ENCODE measurements at places on chromosomes 1 and 21.
A peak's percentile ranks its signal among the peaks of the same experiment; 100 is the strongest.

GRCh38 chr1:116887212-116887611, 22.5 kb upstream of the PTGFRN start:
- DNase-seq = no peak

DNA sequence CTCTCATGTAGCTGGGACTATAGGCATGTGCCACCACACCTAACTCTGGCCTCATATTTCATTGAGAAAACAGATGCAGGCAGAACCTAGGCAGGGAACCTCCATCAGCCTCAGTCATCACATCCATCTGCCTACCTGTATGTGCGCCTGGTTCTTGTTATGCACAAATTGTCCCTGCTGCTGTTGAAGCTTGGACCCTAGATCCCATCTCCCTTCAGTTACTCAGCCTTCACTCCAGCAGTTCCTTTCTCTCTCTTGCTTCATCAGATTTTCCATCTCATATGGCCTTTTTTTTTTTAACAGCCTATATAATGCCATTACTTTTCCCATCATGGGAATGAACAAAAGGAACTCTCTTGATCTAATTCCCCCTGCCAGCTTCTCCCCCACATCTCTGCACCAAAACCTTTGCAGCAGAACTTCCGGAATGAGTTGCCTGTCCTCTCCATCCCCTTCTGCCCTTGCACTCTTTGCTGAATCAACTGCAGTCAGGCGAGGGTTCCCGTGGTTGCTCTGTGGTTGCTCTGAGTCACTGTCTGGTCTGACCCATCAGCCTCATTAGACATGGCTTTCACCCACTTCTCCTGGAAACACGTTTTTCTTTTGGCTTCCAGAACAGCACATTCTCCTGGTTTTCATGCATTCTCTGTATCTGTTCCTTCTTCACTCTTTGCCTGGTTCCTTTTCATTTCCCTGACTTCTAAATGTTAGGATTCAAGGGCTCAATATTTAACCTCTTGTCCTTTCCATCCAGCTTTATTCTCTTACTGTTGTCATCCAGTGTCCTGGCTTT, 41.5 kb downstream of the UBE4B start:
- peak; percentile 41 for DNase-seq

DNA sequence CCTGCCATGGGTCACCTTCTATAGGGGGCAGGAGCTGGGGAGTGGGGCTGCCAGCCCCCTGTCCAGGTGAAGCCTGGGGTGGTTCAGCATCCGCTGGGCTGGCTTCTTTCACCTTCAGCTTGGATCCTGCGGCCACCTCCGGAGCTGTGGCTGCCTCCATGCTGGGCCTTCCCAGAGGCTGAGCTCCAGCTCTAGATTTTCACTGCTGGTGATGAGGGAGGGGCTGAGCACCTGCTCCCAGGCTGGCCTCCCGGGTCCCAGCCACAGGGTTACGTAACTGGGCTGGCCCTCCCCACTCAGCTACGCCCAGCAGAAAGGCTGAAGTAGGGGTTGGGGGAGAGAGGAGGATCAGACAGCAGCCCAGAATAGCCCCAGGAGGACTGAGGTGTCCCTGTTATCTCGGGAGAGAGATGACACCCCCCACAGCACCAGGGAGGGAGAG, at the start of gene MYBPHL:
MYBPHL (minus strand) TSS at position 180 of the 442 bp plus-strand sequence; CDS start at position 160, 20 bp downstream.
- no peak for DNase-seq

GRCh38 chr1:235008239-235008638, 120.4 kb downstream of the TOMM20 start:
- DNase-seq = no peak

GRCh38 chr1:94852788-94853187, 32.6 kb downstream of the SLC44A3 start:
- DNase-seq = no peak

DNA sequence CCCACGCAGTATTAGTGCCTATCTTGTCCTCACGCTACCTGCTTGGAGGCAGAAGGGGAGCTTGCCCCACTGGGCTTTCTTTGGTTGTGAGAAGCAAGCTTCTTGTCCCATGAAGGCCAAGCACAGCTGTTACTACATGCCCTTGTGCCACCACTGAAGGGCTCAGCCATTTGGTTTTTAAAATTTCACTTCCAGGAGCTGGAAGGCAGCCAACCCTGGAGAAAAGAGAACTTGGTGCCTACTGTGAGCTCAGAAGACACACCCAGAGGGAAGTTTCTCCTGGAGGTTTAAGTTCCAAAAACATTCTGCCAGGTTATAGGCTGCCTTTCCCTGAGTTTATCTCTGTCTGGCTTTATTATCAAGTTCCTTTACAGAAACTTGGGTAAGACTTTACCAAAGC, 187.4 kb downstream of the SLC35F3 start:
- no peak for DNase-seq

DNA sequence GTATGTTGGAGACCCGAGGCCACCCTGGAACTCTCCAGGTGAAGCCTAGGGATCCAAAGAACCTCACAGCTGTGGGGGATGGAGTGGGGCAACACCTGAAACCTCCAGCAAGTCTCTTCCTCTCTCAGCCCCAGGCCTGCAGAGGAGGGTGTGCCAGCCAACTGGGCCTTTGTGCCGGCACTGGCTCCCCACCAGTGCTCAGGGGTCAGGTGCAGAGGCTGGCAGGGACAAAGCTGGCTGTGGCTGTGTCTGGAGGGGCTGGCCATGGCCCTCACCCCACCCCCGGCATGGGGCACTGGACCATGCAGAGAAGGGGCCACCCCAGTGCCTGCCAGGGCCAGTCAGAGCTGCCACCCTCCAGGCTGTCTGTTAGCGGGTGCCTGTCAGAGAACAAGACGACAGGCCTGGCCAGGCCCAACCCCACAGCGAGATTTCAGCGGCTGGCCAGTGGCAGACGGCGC, 3.9 kb downstream of the COL18A1 start:
- no peak for DNase-seq

GRCh38 chr1:230103306-230104173, 36.5 kb downstream of the GALNT2 start:
- no peak for DNase-seq

DNA sequence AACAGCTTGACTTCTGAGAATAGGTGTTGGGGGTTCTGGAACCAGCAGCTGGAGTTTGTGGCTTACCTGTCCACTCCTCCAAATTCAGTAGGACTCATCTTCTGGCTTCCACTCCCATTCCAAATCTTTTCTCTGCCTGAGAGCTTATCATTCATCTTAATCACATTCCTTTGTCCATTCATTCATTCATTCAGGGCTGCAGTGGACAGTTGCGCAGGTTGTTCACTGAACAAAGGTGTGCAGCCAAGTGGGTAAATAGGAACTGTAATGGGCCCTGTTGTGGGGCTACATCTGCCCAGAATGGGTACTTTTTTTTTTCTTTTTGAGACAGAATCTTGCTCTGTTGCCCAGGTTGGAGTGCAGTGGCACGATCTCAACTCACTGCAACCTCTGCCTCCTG, 3.4 kb upstream of the HSPG2 start:
- DNase-seq = no peak

- DNase-seq = no peak
Measured at GRCh38 chr1:82030830-82031229, 230.1 kb downstream of the ADGRL2 start.

DNA sequence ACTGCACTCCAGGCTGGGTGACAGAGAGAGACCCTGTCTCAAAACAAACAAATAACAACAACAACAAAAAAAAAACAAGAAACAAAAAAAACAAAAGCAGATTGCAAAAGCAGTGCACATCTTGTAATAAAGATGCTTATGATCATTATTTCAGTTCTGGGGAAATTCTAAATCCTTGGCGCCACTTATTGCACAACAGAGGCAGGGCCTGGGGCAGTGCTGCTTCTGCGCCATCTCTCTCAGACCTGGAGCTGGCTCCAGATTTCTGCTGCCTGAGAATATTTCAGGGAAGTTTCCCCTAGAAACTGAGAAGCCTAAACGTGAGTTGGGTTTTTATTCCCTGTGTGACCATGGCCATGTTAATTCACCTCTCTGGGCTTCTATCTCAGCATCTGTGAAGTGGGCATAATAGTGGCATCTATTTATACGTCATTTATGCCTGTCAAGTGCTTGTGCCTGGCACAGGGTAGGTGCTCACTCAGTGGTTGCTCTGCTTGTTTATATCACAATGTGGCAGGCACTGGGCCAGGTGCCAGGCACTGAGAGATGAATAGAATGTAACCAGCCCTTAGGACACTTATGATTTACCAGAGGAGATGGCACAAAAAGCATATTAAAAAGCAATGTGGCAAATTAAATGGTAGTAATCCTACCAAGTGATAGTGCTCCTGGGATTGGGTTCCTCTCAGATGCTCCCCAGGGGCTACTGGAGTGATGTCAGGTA, 67.9 kb downstream of the MDM4 start:
- DNase-seq = no peak

- DNase-seq = peak; percentile 45
Measured at GRCh38 chr1:175146529-175147213, 45.9 kb downstream of the KIAA0040 start.

GRCh38 chr1:95951371-95952102, 717.5 kb downstream of the RWDD3 start:
- no peak for DNase-seq

DNA sequence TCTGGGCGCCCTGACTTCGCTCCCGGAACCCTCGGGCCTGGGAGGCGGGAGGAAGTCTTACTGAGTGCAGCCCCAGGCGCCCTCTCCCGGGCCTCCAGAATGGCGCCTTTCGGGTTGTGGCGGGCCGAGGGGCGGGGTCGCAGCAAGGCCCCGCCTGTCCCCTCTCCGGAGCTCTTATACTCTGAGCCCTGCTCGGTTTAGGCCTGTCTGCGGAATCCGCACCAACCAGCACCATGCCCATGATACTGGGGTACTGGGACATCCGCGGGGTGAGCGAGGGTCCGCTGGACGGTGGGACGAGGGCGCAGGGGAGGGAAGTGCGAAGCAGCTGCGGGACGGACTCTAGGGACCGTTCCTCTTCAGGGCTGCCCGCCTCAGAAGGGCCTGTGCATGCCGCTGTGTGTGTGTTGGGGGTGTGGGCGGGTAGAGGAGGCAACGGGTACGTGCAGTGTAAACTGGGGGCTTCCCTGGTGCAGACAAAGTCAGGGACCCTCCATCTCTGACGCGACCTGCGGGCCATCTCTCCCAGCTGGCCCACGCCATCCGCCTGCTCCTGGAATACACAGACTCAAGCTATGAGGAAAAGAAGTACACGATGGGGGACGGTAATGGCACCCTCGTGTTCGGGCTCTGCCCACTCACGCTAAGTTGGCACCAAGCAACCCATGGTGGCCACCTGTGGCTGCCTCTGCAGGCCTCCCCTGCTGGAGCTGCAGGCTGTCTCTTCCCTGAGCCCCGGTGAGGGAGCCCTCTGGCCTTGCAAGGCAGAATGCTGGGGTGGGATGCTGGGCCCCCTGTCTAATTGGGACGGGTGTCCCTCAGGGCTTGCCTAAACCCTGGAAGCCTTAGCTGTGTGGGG, at the start of gene GSTM1:
GSTM1 (plus strand) TSS at position 177 of the 859 bp plus-strand sequence; CDS start at position 234, 57 bp downstream.
- no peak for DNase-seq

DNA sequence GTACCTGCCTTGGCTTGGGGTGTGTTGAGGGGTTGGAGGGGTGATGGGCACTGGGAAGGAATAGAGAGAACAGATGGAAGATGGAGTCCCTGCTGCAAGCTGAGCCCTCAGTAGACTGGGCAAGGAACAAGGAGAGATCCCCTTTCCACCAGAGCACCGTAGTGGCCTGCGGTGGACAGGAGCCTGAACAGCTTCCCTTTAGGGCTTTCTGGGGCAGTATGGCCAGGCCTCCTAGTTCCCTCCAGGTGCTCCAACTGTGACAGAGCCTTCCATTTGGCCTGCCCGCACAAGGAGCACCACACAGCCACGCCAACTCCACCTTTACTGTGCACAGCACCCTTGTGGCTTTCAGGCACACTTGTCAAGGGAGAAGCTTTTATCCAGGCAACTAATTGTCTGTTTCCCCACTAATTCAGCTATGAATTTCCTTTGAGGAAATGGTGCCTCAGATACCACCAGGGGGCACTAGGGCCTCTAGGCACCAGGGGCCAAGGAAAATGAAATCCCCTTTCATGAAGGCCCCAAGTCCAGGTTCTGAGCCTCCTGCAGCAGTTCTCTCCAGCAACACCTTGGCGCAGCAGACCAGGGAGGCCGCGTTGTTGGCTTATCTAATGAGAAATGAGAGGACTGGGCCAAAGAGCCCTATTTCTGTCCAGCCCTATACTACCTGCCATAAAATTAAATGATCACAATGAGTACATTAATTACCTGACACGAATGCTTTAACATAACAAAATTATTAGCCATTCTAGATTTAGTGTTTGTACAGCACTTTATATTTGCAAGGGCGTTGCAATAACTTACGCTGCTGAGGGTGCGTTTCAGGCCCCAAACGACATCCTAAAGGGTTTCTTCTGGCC, 23.1 kb upstream of the ERI3 start:
- no peak for DNase-seq

DNA sequence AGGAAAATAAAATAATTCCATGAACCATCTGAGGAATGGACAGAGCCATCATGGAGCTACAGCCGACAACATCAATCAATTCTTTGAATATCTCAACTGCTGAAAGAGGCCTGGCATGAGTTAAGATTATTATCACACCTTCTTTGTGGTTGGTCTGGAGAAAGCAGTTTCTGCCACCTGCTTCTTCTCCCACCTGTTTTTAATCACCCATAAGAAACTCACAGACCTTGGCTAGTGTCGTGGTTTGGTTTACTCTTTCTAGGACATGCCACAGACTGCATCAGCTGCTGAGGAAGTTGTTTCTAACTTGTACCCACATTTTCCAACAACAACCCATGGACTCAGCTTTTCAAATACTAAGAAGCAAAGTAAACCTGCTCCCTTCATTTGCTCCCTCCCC, 65.6 kb downstream of the NTPCR start:
- DNase-seq = no peak

GRCh38 chr21:42664614-42665013, 11.2 kb downstream of the PDE9A start:
- DNase-seq = no peak

DNA sequence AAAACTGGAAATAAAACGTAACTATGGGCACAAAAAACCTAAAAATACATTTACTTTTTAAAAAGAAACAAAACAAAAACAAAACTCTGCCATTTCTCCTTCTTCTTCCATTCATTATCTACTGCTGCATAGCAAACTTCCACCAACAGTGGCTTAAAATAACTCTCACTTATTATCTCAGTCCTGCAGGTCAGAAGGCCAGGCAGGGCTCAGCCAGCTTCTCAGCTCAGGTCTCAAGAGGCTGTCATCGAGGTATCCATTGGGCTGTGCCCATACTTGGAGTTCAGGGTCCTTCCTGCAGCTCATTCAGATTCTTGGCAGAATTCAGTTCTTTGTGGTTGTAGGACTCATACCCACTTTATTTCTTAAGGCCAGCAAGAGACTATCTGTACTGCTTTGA, 352.7 kb upstream of the PLD5 start:
- DNase-seq = no peak

DNA sequence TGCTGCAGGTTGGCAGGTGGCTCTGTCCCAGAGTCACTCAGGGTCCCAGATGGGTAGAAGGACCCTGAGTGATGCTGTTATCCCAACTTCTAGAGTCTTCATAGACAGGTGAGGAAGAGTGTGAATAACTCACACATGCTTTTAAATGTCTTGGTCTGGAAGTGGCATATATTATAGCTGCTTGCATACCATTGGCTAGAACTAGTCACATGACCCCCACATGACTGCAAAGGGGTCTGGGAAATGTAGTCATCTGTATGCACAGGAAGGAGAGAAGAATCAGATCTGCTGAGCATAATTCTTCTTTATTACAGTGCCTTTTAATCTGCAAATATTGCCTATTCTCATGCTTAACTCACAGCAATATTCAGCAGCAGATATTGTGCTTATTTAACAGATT, 28.2 kb upstream of the KLHDC7A start:
- DNase-seq = no peak

Measured in stimulated activated CD8-positive, alpha-beta memory T cell treated with anti-CD3 and anti-CD28 coated beads, Interleukin-12 subunit alpha, Interleukin-12 subunit beta, amount 100 ng/mL, for 1 hour (primary cell).